ENCODE measurements at places on chromosomes 16 and 17.

- DNase-seq = no peak
These were observed 96.9 kb downstream of the RBFOX3 start for GRCh38 chr17:79513820-79514535.

DNA sequence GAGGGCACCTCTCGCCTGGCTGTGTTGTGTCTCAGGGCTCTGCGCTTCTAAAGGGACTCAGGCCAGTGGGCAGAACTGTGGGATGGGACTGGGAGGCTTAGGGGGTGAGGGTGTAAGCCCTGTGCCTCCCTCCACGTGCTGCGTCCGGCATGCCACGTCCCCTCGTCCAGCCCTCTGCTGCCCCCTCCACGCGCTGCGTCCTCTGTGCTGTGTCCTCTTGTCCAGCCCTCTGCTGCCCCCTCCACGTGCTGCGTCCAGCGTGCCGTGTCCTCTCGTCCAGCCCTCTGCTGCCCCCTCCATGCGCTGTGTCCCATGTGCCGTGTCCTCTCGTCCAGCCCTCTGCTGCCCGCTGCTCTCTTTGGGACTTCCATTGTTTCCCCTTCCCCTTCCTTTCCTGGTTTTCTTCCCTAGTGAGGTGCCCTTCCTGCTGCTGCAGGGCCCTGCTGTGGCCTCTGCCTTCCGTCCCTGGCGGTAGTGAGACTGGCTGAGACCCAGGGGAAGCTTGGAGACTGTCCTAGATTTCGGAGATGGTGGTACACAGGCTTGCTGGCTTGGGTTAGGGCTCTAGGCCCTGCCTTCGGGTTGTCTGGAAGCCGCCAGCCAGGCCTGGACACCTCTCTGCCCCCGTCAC, 6.4 kb upstream of the ZNF750 start:
- no peak for DNase-seq

- DNase-seq = no peak
These were observed 348.9 kb upstream of the C16orf82 start for GRCh38 chr16:26717826-26718225.

DNA sequence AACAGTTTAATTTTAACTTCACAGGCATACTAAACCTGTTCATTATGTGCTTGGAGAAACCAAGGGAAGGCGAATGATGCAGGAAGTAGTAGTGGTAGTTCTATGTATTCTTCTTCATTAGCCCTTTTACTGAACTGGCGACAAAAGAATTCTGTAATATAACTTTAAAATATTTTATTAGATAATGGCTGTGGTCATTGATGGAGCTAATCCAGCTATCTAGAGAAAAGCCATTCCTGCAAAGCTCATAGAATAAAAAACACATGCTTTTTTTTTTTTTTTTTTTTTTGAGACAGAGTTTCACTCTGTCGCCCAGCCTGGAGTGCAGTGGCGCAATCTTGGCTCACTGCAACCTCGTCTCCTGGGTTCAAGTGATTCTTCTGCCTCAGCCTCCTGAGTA, 23.5 kb downstream of the TANC2 start:
- no peak for DNase-seq

DNA sequence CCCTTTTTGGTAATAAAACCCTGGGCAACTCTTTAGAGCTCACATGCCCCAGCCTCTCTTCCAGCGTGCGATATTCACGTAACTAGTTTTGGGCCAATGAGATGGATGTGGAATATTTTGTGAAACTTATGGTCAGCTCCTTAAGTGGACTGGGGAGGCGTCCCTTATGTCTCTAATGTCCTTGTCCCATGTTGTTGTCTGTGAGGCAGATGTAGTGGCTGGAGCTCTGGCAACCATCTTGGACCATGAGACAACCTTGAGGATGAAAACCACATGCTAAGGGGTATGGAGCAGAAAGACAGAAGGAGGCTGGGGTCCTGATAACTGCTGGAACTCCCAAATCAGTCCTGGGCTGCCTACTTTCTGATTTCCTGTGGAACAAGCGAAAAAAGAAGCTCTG, 31.4 kb upstream of the GPRC5B start:
- no peak for DNase-seq

GRCh38 chr16:28858421-28858820, 5.2 kb upstream of the SH2B1 start:
- no peak for DNase-seq

DNA sequence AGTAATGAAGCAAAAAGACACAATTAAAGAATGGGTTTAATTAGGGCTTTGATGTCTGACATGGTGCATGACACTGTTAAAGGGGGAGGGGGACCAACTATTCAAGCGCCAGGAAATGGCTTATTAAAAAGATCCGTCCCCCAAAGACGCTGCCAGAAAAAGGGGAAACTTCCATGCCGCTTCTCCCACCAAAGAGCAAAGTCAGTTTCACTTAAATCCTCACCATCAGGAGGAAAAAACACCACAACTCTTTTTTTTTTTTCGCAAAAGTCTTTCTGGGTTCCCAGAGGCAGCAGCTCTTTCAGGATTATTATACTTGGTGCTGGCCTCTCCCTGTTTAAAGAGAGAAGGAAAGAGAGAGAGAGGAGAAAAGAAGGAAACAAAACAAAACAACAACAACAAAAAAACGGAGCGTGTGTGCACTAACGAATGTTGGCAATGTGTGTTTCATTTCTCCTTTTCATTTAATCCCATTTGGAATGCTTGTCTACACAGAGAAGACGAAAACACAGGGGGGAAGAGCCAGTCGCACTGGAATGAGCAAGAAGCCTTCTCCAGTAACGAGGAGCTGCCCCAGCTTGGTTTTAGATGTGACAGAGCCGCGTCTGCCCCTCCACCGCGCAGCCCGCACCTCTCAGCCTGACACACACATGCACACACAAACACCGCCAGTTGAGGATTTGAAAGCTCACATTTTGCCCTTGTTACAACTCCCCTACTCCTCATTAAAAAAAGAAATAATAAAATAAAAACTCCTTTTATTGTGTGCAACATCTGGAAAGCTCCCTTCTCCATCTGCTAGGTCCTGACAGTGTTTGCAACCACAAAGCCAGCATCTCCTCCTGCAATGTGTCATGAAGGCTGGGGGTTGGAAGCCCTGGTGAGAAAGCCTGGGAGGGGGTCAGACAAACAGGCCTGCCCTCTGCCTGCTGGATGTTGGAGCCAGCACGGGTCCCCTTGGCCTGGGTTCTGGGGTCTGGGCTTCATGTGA, 32.7 kb upstream of the AXIN2 start:
- DNase-seq = no peak

GRCh38 chr17:82229698-82230608, 1.1 kb downstream of the SLC16A3 start:
- DNase-seq = no peak

Data from T-helper 2 cell (primary cell).